NCI-H2029 treated with DMSO at 0.1 percent for 48 hours (cell line): ENCODE measurements at places on chromosomes 6 and 20.

- DNase-seq = no peak
Measured at GRCh38 chr20:2408111-2408510, 27.4 kb downstream of the TGM6 start.

DNA sequence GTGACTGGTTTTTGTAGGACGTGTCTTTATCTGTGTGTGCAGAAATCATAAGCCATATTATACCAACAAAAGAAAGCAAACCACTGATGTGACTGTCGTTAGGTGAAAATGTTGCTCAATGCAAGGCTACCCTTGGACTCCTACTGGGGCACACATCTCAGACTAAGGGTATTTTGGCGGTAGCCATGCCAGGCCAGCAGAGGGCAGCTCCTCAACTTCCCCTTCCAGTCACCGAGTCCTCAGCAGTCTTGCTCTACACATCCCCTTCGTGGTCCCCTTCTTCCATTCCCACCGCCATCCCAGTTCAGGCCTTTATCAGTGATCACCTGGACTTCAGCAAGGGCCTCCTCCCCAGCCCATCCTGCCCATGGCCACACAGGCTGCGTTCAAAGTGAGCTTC lies 113.7 kb upstream of the GGTLC1 start:
- DNase-seq = no peak

DNA sequence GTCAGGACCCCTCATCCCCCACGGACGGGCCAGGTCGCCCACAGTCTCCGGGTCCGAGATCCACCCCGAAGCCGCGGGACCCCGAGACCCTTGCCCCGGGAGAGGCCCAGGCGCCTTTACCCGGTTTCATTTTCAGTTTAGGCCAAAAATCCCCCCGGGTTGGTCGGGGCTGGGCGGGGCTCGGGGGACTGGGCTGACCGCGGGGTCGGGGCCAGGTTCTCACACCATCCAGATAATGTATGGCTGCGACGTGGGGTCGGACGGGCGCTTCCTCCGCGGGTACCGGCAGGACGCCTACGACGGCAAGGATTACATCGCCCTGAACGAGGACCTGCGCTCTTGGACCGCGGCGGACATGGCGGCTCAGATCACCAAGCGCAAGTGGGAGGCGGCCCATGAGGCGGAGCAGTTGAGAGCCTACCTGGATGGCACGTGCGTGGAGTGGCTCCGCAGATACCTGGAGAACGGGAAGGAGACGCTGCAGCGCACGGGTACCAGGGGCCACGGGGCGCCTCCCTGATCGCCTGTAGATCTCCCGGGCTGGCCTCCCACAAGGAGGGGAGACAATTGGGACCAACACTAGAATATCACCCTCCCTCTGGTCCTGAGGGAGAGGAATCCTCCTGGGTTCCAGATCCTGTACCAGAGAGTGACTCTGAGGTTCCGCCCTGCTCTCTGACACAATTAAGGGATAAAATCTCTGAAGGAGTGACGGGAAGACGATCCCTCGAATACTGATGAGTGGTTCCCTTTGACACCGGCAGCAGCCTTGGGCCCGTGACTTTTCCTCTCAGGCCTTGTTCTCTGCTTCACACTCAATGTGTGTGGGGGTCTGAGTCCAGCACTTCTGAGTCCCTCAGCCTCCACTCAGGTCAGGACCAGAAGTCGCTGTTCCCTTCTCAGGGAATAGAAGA lies 978 bp downstream of the HLA-A start:
- DNase-seq = no peak

- peak; percentile 98 for DNase-seq
Measured at GRCh38 chr20:33653900-33654596, 8.1 kb upstream of the C20orf144 start.

DNA sequence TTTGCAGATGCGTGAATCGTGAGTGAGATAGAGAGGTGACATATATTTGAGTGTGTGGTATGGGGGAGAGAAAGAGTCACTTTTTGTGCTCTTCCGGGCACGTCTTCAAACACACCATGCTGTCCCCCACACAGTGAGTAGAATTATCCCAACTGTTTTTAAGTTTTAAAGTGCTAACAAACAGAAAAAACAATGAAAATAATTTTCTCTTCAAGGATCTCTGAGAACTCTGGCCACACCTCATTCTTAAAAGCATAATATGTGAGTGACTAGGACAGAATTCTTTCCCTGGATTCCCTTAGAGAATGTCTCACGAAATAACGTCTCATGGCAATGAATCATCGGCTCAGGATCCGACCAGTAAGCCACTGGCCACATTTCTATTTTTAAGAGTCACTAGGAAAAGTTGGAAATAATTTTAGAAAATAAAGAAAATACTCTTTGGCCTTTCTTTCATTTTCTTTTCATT lies 235.7 kb upstream of the ZNF217 start:
- no peak for DNase-seq

DNA sequence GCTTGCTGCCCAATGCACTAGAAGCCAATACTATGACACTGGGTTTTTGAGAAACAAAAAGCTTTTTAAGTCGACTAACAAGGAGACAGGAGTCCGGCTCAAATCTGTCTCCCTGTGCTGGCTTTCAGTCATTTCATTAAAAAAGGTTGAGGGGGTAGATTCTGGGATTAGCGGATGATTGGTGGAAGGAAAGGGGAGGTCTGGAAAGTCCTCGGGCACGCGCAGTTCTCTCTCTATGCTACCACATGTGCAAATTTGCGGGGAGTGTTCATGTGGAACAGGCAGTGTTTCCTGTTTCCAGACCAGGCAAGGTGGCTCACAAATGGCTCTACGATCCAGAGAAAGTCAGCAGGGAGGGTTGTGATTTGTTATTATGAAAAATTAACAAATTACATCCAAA lies 89.1 kb upstream of the TOX2 start:
- no peak for DNase-seq

DNA sequence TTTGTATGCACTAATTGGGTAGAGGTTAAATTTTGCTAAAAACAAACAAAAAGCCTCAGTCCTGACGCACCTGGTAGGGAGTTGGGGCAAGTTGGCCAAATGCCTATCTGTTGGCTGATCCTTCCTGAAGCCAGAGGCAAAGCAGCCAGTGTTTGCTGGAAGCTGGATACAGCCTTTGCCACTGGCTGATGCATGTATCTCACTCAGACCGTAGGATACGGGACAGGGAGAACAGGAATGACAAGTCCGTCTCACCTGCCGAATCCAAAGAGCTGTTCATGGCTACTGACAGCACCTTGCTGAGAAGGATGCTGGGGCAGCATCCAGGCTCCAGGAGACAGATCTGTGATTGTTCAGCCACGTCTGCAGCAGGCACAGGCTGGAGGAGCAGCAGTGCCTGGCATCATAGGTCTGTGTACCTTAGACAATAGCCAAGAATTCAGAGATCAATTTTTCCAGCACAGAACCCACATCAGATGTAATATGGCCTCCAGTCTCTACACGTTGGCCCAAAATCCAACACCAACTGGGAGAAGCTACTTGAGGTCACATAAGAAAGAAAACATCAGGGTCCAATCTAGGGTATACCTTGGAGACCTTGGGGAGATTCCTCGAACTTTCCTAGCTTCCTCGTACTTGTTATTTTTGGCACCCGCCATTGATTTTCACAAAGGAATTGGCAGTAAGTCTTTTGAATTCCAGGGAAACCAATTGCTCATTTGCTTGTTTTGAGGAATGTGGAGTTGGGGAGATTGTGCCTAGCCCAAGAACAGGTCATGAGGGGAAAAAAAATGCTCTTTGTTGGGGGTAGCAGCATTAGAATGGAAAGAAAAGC lies 108.5 kb upstream of the ARMC2 start:
- no peak for DNase-seq

DNA sequence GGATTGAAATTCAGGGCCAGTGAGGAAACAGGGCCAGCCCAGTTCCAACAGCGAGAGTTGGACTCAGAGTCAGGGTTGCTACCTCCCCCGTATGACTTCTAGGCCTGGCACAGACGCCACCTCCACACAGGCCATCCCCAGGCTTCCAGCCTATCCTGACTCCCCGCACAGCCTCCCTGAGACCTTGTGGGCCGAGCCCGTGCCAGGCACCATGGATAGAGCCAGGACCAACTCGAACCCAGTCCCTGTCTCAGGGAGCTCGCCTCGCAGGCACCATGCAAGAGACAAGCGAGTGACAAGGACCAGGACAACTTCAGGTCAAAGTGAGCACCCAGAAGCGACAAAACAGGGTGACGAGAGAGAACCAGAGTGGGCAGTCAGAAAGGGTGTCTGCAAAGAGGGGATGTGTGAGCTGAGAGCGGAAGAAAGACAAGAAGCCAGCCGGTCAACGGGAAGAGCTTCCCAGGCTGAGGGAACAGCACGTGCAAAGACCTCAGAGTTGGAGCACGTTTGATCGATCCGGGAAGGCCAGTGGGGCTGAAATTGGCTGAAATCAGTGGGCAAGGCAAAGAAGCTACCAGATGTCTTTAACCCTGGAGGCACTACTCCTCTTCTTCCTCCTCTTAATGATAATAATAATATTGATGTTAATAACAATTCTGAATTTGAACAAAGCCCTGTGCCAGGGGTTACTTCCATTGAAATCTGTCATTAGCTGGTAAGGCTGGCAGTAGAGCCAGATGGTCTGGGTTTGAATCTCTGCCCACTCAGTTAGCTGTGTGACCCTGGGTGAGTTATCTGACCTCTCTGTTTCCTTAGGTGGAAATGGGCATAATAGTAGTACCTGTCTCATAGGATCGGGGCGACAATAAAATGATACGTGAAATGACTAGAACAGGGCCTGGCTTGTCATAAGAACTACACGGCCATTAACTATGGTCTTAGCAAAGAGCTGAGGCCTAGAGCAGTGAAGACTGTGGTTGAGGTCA lies 45.0 kb downstream of the KIAA1755 start:
- no peak for DNase-seq

DNA sequence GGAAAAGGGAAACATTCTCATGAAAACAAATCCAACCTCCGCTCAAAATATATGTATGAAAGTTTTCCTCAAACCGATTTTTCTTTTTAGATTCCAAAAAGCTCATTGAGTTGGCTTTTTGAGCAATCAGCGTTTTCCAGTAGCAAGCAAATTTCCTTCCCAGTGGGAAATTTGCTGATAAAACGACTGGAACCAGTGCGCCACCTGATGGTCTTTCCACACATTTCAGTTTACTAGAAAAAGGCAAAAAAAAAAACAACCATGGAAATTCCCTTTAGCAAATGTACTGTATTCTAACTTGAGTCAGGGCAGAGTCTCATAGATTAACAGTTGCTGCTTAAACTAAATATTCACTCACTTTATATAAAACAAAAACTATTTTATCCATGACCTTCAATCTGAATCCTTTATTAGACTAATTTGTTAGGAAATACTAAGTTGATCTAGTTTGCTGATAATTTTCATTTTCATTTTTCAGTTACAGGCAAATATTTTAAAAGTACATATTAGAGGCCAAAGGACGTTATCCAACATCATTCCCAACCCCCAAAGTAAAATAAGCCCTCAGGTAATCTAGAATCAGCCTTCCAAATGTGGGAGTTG lies 271.5 kb downstream of the FOXA2 start:
- DNase-seq = peak; percentile 20

DNA sequence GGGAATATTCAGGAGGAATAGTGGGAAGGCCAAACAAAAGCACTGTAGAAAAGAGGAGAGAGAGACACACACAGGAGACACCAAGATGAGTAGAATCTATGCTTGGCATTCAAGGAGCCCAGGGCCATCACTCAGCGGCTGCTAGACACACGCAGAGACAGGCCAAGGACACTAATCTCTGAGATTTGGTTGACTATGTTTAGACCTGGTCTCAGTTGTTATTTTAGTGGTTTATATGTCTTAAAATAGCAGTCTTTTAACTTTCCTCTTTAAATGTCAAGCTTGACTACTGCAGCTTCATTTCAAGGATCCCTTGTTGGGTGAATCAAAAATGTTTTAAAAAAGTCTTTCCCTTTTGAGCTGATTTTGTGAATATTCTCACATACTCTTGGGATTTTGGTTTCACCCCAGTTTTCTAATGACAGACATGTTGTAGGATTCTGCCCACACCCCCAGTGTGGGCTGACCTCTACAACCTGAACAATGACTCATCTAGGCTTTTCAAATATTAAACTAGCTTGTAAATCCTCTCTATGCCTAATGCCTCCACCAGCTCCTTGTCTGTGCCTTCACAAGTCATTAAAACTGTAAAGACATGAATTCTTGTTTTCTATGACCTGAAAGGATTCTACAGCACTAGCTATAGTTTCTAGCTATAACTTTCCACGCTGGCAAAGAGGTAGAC lies 142.7 kb upstream of the EXOC2 start:
- DNase-seq = no peak

GRCh38 chr20:50776122-50776817 lies 18.6 kb upstream of the BCAS4 start:
- DNase-seq = no peak

DNA sequence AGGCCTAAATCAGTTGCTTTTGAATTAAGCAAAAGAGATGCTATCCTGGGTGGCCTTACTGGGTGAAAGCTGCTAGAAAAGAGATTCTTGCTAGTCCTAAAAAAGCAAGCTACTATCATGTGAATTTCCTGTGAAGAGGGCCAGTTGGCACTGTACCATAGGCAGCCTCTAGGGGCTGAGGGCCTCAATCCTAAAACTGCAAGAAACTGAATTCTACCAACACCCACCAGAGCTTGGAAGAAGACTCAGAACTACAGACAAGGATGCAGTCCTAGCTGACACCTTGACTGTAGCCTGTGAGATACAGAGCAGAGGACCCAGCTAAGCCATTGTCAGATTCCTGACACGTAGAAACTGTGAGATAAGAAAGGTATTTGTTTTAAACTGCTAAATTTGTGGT lies 24.5 kb downstream of the CLIC5 start:
- no peak for DNase-seq

GRCh38 chr20:1815502-1816085 lies 79.6 kb upstream of the SIRPA start:
- DNase-seq = no peak

DNA sequence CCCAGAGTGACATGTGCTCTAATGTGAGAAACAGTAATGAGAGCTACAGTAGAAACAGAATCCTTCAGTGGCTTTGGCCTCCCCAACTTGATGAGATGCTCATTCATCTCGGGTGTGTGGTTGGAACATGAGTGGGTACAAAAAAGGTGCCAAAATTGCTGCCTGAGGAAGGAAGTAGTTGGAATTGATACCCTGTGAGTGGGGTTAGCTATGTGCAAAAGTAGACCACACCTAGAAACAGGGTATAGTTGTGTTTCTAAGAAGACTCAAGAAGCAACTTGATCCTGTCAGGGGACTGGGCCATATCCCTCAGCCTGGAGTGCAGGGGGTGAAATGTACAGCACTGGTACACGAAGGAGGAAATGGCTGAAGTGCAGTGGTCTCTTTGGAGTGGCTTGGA lies 206.4 kb upstream of the SUPT3H start:
- no peak for DNase-seq

DNA sequence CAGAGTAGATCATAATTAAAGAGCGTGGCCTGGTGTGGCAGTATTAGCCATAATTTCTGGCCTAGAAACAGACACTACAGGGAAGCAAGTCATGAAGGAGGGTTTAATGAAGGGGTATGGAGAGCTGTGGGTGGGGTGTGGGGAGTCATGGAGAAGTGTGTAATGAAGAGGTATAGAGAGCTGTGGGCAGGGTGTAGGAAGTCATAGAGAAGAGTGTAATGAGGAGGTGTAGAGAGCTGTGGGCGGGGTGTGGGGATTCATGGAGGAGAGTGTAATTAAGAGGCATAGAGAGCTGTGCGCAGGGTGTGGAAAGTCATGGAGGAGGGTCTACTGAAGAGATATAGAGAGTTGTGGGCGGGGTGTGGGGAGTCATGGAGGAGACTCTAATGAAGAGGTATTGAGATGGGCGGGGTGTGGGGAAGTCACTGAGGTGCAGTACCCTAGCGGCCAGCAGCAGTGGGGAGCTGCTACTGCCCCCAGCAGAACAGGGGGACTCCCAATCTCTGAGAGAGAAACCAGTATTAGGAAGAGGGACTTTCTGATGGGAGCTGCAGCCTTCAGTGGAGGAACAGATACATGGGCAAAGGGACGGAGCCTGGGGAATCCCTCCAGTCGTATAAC lies 145.4 kb upstream of the FOXA2 start:
- no peak for DNase-seq

- no peak for DNase-seq
Measured at GRCh38 chr6:36052097-36052496, 24.5 kb downstream of the MAPK14 start.
